RWPE2 (cell line): ENCODE measurements at places on chromosomes 1 and 21.

- no peaks in the 10 kb centered on the region for H3K36me3 ChIP-seq
- H3K27ac ChIP-seq, result peak overlapping the region; percentile 27
- peak overlapping the region; percentile 23 for H3K4me3 ChIP-seq
- no peaks in the 10 kb centered on the region for H3K27me3 ChIP-seq
- no peak for DNase-seq
- H3K4me1 ChIP-seq, result no peaks in the 10 kb centered on the region
Measured at GRCh38 chr1:247639381-247639981, 34.1 kb downstream of the OR2G3 start.

GRCh38 chr1:241999026-241999425 lies at the start of gene MAP1LC3C:
TSS of gene MAP1LC3C (minus strand) at chr1:241999098. CDS start at chr1:241999008, 90 bp downstream.
- no peak within 1 kb of the TSS for H3K4me3 ChIP-seq
- no peaks in the 10 kb centered on the region for H3K27me3 ChIP-seq
- no peak for DNase-seq
- no peak within 1 kb of the TSS for H3K27ac ChIP-seq

GRCh38 chr21:35965699-35966098 lies 94.6 kb downstream of the SETD4 start:
- H3K27me3 ChIP-seq, result no peaks in the 10 kb centered on the region
- no peak overlapping the region for H3K27ac ChIP-seq
- H3K4me1 ChIP-seq, result no peaks in the 10 kb centered on the region
- H3K36me3 ChIP-seq, result no peaks in the 10 kb centered on the region
- no peak for DNase-seq

DNA sequence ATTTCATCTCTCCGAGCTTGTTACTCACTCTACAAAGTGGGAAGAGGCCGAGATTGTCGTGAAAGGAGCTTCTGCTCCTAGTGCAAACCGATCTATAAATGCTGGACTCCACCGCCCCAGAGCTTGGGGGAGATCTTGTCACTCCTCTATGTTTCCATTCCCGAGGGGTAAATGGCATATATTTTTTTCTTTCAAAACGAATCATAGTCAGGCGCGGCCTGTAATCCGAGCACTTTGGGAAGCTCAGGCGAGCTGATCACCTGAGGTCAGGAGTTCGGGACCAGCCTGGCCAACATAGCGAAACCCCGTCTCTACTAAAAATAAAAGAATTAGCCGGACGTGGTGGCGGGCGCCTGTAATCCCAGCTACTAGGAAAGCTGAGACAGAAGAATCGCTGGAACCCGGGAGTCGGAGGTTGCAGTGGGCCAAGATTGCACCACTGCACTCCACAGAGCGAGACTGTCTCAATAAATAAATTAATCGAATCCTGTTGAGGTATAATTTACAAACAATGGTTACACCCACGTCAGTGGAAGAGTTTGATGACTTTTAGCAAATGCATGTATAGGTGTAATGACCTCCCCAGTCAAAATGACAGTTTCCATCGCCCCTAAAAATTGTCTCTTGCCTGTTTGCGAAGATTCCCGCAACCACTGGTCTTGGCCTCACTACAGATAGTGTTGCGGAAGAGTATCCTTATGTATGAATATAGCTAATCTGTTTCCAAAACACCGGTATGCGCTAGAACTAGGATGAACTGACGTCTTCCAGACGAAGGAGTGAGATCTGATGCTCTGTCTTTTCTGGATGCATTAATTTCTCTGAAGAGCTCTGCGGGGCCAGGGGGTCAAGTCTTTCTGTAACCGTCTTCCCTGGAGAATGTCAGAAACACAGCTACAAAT lies 840 bp upstream of the HEATR1 start:
- no peak overlapping the region for H3K27ac ChIP-seq
- H3K27me3 ChIP-seq, result no peaks in the 10 kb centered on the region
- peak overlapping the region; percentile 82 for H3K4me3 ChIP-seq
- peaks cover 24% of the 10 kb centered on the region for H3K36me3 ChIP-seq

GRCh38 chr1:203284411-203285123 lies 20.8 kb upstream of the BTG2 start:
- H3K36me3 ChIP-seq, result no peaks in the 10 kb centered on the region
- H3K27ac ChIP-seq, result no peak overlapping the region
- no peaks in the 10 kb centered on the region for H3K27me3 ChIP-seq

- no peaks in the 10 kb centered on the region; the same call in 1 of the 2 replicates for H3K36me3 ChIP-seq
- H3K27me3 ChIP-seq, result no peaks in the 10 kb centered on the region
- H3K4me1 ChIP-seq, result peaks cover 18% of the 10 kb centered on the region
- no peak for DNase-seq
Measured at GRCh38 chr1:197733324-197733723, 42.0 kb downstream of the DENND1B start.

- no peak overlapping the region for H3K4me3 ChIP-seq
- peaks cover 2% of the 10 kb centered on the region for H3K27me3 ChIP-seq
- no peak overlapping the region for H3K27ac ChIP-seq
- no peaks in the 10 kb centered on the region for H3K4me1 ChIP-seq
- no peaks in the 10 kb centered on the region for H3K36me3 ChIP-seq
- DNase-seq, result peak; percentile 60
Measured at GRCh38 chr21:45251635-45252447, 35.9 kb downstream of the POFUT2 start.

GRCh38 chr1:38210021-38210894 lies 163.7 kb upstream of the POU3F1 start:
- no peaks in the 10 kb centered on the region for H3K36me3 ChIP-seq
- DNase-seq, result no peak
- H3K27ac ChIP-seq, result no peak overlapping the region
- H3K27me3 ChIP-seq, result no peaks in the 10 kb centered on the region

DNA sequence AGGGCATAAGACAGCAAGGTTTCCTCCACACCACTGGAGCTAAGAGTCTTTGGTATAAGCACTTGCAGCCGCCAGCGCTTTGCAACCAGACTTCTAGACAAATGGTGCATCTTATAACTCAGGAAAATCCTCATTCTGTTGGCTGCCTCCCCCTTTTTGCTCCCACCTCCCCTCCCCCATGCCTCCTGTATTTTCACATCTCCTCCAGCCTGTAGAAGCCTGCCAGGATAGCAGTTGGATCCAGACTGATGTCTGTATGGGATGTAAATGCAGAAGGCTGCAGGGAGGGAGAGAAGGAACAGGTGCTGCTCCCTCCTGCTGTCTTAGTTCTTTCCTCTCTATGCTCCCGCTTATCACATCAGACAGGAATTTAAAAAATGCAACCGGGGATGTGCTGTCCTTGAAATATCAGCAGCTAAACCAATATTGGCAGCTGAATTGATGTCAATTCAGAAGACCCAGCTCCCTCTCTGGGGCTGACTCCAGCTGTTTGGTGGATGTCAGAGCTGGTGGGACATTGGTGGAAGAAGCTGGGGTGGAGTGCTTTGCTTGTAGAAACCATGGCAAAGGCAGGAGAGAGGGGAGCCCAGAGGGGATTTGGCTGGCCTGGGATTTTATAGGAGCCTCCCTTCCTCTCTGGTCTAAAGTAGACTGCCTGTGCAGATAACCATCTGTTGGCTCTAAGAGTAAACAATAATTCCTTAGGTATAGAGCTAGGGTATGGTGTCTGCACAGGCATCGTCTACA lies 53.5 kb downstream of the NFASC start:
- no peaks in the 10 kb centered on the region for H3K36me3 ChIP-seq
- no peaks in the 10 kb centered on the region for H3K4me1 ChIP-seq

DNA sequence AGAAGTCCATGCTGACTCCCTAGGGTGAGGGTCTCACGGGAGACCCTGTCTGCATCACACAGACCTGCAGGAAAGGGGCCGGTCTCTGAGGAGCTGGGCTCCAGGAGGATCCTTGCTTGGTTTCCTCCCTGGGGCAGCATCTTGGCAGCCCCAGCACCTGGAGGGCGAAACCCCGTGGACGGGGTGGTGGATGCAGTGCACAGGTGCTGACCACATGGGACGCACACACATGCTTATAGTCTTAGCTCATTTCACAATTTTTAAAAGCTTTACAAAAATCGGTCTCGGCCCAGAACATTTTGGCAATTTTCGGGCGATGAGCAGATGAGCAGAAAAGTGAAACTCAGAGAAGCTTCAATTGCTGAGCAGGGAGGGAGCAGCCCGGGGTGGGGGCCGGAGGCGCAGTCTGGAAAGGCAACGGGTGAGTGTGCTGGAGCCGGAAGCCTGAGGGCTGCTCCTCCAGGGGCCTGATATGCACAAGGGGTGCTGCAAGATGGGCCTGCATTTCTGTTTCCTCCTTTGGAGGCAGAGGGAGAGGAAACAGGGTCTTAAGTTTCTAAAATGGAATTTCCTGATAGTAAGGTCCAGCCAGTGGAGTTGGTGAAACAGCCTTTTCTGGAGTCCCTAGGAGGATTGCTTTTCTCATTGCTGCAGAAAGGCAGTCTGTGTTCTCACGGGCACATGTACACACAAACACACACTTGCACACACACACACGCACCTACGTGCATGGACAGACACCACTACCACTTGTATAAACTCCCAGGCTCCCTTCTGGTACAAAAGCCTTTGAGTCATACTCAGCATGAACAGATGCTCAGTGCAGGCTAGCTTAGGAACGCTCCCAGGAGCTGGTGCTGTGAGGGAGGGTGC lies 60.6 kb downstream of the SCCPDH start:
- no peak for DNase-seq
- no peak overlapping the region for H3K27ac ChIP-seq
- no peak overlapping the region for H3K4me3 ChIP-seq

GRCh38 chr1:114201486-114201885 lies 47.8 kb upstream of the SYT6 start:
- peaks cover 22% of the 10 kb centered on the region for H3K27me3 ChIP-seq
- no peaks in the 10 kb centered on the region for H3K36me3 ChIP-seq
- H3K4me3 ChIP-seq, result no peak overlapping the region
- H3K27ac ChIP-seq, result no peak overlapping the region
- no peak for DNase-seq
- H3K4me1 ChIP-seq, result no peaks in the 10 kb centered on the region

- H3K36me3 ChIP-seq, result no peaks in the 10 kb centered on the region
- no peak overlapping the region for H3K27ac ChIP-seq
- no peak overlapping the region for H3K4me3 ChIP-seq
- no peaks in the 10 kb centered on the region for H3K27me3 ChIP-seq
Measured at GRCh38 chr1:234743791-234744611, 134.0 kb upstream of the IRF2BP2 start.

DNA sequence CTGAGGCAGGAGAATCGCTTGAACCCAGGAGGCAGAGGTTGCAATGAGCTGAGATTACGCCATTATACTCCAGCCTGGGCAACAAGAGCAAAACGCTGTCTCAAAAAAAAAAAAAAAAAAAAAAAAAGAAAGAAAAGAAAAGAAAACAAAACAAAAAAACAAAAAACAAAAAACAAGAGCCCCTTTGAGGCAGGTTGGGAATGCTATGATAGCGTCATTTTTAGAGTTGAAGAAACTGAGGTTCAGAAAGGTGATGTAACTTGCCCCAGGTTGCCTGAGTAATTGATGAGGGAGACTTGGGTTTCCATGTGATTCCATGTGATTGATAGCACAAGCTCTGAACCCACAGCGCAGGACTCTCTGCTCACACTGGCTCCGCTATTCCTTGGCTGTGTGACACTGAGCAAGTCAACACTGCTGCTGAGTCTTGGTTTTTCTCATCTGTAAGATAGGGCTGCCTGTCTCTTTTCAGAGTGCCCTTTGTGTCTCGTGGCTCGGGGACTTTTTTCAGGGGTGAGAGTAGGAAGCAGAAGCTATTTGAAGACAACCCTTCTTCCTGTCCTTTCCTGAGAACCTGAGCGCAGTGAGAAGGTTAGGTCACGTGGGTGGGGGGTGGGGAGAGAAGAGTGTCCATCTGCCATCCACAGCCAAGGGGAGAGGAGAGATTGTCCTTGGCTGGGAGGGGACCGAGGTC lies 2.5 kb downstream of the CNR2 start:
- no peak overlapping the region for H3K4me3 ChIP-seq
- no peaks in the 10 kb centered on the region for H3K36me3 ChIP-seq
- no peak for DNase-seq
- no peak overlapping the region for H3K27ac ChIP-seq

DNA sequence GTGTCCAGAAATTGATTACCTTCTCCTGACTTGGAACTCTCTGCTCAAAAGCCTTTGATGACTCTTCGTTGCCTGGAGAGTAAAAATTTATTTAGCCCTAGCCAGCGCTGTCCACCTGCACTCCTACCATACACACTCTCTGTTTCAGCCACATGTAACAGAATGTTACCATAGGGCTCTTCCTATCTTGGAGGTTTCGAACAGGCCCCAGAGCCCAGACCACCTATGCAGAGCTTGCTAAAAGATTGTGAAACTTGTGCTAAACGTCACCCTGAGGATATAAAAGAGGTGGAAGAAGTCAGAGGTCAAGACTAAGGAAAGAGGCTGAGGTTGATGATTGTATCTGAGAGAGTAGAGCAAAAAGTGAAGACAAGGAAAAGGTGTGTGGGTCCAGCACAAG lies 237.0 kb upstream of the HOOK1 start:
- no peaks in the 10 kb centered on the region for H3K4me1 ChIP-seq
- H3K27me3 ChIP-seq, result no peaks in the 10 kb centered on the region
- no peaks in the 10 kb centered on the region for H3K36me3 ChIP-seq
- no peak for DNase-seq

DNA sequence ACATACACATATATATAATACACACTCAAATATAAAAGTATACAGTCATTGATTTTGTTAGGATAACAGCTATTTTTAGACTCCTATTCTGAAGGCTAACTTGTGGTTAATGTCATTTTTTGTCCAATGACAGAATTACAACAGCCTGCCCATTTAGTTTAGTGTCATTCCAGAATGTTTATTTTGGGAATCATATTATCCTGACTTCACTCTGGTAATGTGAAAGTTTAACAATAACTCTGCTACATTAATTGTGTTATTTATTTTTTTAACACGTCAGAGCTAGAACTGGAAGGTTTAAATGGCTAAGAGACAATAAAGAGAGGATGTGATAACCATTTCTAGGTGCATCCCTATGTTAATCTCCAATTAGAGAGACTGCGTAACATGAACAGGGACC lies 648.1 kb downstream of the USP25 start:
- no peak overlapping the region for H3K4me3 ChIP-seq
- DNase-seq, result no peak
- no peaks in the 10 kb centered on the region for H3K36me3 ChIP-seq
- H3K27me3 ChIP-seq, result no peaks in the 10 kb centered on the region
- H3K4me1 ChIP-seq, result no peaks in the 10 kb centered on the region
- no peak overlapping the region for H3K27ac ChIP-seq

DNA sequence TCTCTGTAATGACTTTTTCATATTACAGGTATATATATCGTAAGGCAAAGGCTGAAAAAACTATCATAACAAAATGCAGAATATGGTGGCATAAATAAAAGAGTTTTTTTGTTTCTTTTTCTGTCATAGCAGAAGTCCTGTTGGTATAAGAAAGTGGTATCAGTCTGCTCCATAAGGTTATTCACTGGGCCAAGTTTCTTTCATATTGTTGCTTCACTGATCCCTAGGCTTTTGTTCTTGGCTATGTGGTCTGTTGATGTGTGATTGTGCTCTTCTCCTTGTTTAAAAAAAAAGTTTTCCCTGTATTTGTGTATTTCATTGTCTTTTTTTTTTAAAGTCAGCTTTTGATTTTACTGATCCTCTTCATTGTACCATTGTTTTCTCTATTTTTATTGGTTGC lies 26.0 kb downstream of the PTBP2 start:
- no peak overlapping the region for H3K27ac ChIP-seq
- no peak for DNase-seq
- H3K4me3 ChIP-seq, result no peak overlapping the region
- H3K27me3 ChIP-seq, result no peaks in the 10 kb centered on the region

GRCh38 chr1:39787468-39787867 lies 1.2 kb downstream of the BMP8B start:
- DNase-seq, result no peak
- no peak overlapping the region for H3K4me3 ChIP-seq
- peaks cover 4% of the 10 kb centered on the region for H3K4me1 ChIP-seq
- no peak overlapping the region for H3K27ac ChIP-seq
- H3K36me3 ChIP-seq, result no peaks in the 10 kb centered on the region
